ENCODE measurements at places on chromosomes 12 and 14. TPM values are rescaled to one million over a fixed set of nuclear protein-coding genes. Genes with fewer than 3 reads are reported as not detected.

- DNase-seq, result no peak
Measured at GRCh38 chr12:57717131-57717530, 21.4 kb downstream of the AGAP2 start.

GRCh38 chr14:28488684-28489083, 277.9 kb upstream of the FOXG1 start:
- DNase-seq, result no peak

Gene NTN4
- 79.2 TPM for total RNA-seq

Gene TCL1B
- total RNA-seq, result not detected
